ENCODE measurements at places on chromosomes 1 and 21.

DNA sequence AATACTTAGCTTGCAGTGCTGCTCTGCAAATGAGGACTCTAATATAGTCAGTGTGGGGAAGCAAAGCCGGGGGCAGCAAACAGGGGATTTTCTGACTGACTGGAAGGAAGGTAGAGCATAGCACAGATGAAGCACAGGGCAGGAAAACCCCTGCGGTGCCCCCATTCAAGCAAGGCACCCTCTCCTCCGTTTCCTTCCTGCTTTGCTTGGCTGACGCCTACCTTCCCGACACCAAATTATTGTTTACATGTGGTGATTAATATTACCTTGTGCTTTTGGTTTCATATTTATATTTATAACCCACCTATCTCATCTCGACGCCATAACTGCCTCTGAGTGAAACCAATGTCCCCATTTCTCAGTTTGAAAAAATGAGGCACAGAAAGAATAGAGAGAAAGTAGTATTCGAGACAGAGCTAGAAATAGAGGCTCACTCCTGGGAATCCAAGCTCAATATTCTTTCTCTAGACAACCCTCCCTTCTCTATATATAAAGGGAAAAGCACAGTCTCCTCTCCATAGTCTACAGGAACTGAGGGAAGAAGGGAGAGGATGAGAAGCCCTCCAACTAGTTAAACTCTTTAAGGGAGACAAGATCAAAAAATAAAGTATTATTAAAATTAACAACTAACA lies 41.3 kb downstream of the PIK3C2B start:
- DNase-seq, result peak; percentile 50

DNA sequence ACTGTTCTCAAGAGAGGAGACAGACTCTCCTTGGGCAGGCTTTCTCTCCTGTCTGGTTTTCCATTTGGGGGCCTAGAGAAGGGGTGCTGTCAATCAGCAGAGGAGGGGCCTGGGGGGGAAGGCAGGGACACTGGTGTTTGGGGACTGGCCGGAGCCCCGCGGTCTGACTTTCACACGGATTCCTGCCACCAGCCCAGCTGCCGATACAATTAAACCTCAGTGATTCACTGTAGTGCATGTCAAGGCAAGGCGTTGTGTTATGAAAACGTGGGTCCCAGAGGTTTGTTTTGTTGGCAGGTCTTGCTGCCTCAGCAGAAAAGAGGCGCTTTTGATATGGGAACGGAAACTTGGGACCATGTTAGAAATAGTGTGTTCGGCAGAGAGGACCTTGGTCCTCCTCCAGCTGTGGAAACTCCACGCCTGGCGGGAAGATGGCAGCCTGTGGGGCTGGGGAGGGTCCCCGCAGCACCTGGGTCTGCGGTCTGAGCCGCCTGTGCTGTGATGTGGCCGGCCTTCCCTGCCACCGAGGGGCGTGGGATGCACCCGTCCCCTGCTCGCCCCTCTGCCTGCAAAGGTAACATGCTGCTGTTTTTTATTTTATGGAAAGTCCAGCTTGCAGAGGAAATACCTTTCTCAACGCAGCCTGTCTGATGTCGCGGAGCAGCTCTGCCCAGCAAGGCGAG lies 47.6 kb downstream of the SPSB1 start:
- DNase-seq, result no peak

DNA sequence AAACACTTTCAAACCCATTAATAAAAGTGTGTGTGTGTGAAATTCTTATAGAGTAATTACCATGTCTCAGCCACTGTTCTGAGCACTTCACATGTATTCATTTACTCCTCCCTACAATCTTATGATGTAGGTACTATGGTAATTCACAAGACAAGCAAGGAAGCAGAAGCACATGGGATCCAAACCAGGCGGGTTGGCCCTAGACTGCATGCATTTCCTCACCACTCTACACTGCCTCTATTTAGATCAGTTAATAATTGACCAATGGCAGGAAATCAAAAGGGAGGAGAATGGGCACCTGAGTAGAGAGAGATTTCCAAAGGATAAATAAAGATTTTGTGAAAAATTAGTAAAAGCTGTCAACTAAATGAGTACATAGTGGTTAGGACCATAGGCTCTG lies 15.7 kb downstream of the MAP3K21 start:
- no peak for DNase-seq

GRCh38 chr1:156060937-156061636 lies at the start of gene RAB25:
TSS of gene RAB25 (plus strand) at chr1:156061160. CDS start at chr1:156061401, 241 bp downstream.
- no peak for DNase-seq

DNA sequence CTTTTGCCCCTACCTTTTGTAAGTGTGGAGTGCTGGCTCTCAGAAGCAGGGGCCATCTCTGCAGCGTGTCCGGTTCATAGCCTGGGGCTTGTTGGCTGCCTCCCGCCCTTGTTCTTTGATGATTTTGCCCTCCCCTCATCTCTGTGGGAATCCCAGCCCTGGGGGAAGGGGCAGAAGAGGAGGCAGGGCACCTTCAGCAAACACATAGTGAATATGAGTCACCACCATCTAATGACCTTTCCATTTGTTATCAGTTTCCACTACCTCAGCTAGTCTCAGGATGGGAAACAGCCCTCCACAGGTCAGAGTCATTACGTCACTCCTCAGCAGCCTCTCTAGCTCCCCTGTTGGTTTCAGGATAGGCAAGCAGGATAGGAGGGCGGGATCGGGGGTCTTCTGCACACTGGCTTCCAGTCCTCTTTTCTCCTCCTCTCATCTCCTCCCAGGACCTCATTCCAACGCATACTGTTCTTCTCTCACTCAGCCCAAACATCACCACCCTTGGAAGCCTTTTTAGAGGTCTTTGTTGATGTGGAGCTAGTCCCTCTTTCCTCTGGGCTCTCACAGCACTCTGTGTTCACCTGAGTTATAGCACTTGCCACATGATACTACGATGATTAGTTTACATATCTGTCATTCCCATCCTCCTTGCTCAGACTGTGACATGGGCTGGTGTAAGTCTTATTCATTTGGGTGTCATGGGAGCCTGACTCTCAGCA lies 15.8 kb downstream of the GADD45A start:
- DNase-seq, result peak; percentile 16

GRCh38 chr1:228155596-228156514 lies 6.1 kb downstream of the GJC2 start:
- DNase-seq, result no peak

Measured in stimulated activated CD4-positive, alpha-beta T cell treated with anti-CD3 and anti-CD28 coated beads, Interleukin-1b, Interleukin-23, amount 100 ng/mL, for 24 hours (primary cell).